ENCODE measurements at places on chromosomes 3 and 15.

- DNase-seq: no peak
Measured at GRCh38 chr3:49754536-49754935, 30.8 kb upstream of the GMPPB start.

DNA sequence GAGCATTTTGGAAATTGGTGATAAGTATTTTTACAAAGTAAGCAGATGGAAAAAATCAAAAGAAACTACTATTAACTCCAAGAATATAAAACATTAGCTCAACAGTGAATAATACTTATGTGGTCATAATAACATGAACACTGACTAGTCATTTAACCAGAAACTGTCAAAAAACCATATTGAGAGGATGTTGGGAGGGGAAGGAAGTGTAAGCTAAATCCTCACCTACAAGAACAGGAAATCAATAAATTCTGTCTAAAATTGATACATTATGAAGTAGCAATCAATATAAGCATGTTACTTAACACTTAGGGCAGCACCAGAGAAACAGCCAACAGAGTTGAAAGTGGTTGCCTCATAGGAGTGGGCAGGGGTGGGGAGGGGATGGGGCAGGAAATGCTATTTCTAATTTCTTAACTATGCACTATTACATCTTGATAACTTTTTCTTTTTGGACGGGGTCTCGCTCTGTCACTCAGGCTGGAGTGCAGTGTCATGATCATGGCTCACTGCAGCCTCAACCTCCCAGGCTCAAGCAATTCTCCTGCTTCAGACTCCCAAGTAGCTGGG, 41.7 kb downstream of the CCR3 start:
- no peak for DNase-seq

DNA sequence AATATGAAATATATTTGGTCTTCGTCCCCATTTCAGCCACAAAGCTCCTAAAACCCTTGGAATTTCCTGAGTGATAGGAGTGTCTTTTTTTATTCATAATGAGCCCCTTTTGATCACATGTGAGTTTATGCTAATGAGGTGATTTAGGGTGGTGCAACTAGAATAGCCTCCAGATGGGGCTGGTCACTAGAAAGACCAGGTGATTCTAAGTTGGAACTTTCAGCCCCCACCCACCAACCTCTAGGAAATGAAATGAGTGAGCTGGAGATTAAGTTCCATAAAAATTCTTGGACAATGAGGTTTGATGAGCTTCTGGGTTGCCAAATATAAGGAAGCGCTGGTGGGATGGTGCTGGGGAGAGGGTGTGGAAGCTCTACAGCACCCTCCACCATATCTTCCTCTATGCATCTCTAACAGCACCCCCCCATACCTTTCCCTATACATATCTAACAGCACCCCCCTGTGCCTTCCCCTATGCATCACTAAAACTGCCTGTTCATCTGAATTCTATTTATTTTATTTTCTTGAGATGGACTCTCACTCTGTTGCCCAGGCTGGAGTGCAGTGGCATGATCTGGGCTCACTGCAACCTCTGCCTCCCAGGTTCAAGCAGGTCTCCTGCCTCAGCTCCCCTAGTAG, 2.1 kb upstream of the SMCO1 start:
- DNase-seq: no peak

- no peak for DNase-seq
Measured at GRCh38 chr3:130711565-130712324, 34.9 kb downstream of the PIK3R4 start.

DNA sequence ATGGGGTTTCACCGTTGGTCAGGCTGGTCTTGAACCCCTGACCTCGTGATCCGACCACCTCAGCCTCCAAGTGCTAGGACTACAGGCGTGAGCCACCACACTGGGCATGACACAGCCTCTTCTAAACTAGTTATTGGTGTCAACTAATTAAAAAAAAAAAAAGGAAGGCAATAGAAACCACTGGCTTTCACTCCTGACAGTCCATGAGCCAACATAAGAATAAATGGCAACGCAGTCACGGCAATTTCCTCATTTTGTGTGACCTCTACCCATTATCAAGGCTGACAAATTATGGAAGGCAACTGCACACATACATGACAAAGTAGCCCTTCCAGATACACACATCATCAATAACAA, 5.9 kb downstream of the ARHGEF3 start:
- DNase-seq: no peak

DNA sequence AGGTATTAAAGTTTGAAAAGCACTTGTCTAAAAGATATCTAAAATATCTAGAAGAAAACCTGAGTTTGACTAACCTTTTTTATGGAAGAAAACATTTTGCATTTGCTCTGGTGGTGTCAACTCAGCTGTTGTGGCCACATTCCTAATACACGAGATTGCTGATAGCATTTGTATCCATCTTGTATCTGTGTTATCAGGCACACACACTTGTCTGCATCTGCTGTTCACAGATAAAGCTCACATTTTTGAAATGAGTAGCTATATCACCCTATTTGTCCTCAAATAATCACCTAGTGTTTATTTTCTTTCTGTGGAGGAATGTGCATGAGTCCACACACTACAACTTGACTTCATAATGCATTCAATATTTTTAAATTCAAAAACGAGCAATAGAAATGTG, 632.3 kb upstream of the NR2F2 start:
- no peak for DNase-seq

DNA sequence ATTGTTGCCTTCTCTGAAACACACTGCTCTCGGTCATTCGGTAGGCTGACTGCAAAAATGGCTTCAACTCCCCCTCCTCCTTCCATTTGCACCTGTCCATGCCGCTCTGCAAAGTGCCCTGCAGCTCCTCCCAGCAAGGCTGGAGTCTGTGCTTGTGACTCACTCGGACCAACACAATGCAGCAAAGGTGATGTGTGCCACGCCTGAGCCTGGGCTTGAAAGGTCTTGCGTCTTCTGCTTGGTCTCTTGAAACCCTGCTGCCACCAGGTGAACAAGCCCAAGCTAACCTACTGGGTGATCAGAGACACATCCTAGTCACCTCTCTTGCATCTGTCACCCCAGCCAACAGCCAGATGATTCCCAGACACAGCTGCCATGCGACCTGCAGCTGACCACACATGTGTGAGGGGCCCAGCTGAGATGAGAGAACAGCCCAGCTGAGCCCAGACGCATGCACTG, 71.1 kb downstream of the MGLL start:
- no peak for DNase-seq

DNA sequence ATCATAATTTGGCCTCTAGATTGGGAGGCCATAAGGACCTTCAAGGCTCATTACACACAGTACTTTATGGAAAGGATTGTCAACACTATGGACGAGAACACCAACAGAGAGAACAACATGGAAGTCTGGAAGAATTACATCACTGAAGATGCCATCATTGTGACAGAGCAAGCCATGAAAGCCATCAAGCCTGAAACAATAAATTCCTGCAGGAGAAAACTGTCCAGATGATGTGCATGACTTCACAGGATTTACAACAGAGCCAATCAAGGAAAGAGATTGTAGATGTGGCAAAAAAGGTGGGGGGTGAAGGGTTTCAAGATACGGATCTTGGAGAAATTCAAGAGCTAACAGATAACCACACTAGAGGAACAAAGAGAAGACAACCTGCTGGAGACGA, 15.9 kb downstream of the IL17RB start:
- DNase-seq: no peak

DNA sequence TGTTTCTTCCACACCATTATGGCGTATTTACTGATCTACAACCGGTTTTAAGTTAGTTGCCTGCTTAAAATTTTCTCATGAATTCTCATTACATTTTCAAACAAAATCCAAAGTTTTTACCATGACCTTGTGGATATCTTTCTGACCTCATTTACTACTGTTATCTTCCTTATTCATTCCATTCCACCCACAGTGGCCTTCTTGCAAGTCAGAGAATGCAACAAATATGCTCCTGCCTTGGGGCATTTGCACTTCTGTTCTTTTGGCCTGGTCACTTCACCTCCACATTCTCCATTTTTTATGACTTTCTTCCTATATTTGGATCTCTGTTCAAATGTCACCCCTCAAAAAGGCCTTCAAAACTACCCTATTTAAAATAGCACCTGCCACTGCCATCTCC, 8.8 kb upstream of the SLC15A2 start:
- DNase-seq: no peak

- DNase-seq: peak; percentile 20
Measured at GRCh38 chr3:38722781-38723568, 73.5 kb upstream of the SCN5A start.

DNA sequence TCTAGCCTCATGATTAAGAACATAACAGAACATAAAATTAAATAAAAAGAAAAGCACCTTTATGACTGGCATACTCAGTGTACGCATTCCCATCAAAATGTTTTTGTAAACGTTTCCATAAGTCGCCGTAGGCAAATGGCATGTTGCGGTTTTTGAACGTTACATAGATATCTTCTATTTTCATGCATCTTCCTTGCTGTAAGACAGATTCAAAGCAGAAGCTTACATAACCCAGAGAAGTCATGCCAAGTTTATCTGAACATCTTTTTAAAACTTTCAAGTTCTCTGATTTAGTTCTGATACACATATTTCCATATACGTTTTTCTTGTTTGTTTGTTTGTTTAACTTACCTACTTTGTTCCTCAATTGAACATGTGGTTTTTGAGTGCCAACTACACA, 388.6 kb downstream of the GABRG3 start:
- no peak for DNase-seq

- no peak for DNase-seq
Measured at GRCh38 chr15:42133886-42134502, 22.4 kb downstream of the PLA2G4F start.

DNA sequence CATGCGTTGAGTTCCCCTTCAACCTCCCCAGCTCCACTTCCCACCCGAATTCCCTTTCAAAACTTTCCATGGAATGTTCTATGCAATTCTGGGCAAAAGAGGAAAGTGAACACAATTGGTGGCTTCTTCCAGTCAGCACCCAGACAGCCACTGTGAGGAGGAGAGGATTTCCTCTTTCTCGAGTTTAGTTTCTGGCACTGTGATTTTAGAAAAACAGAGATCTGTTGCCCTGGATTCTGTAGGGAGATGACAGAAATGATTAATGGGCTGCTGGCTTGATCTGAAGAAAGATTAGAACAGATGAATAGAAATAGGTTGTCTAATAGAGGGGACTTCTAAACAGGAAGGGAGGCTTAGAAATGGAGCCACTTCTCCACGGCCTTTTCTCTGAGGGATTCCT, 172.0 kb downstream of the MCTP2 start:
- DNase-seq: no peak

GRCh38 chr3:45719655-45720487, 30.7 kb downstream of the SACM1L start:
- DNase-seq: no peak

GRCh38 chr15:37837276-37837675, 97.2 kb upstream of the TMCO5A start:
- peak; percentile 33 for DNase-seq

DNA sequence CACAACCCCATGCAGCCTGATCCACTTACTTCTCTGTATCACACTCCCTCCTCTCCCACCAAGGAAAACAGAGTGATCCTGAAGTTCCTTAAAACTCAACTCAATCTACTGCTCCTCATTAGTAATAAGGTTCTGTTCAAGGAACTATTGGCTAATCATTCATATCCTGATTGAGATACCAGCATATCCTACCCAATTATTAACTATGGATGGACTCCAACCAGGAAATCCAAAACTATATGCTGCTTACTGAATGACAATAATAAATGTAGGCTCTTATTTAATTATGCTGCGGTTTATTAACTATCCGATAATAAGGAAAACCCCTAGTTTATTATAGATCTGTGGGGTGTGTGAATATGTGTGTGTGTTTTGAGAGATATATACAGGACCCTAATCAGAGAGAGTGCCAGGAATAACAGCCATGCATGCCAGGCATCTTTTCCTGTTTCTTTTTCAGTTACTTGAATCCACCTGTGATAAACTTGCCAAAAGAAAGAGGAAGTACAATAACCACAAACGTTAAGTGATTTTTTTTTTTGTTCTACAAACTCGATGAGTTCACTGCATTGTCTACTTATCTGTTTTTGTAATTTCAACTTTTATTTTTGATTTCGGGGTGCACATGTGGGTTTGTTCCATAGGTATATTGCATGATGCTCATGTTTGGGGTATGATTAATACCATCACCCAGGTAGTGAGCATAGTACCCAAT, 1031.7 kb upstream of the CFAP20DC start:
- DNase-seq: no peak

DNA sequence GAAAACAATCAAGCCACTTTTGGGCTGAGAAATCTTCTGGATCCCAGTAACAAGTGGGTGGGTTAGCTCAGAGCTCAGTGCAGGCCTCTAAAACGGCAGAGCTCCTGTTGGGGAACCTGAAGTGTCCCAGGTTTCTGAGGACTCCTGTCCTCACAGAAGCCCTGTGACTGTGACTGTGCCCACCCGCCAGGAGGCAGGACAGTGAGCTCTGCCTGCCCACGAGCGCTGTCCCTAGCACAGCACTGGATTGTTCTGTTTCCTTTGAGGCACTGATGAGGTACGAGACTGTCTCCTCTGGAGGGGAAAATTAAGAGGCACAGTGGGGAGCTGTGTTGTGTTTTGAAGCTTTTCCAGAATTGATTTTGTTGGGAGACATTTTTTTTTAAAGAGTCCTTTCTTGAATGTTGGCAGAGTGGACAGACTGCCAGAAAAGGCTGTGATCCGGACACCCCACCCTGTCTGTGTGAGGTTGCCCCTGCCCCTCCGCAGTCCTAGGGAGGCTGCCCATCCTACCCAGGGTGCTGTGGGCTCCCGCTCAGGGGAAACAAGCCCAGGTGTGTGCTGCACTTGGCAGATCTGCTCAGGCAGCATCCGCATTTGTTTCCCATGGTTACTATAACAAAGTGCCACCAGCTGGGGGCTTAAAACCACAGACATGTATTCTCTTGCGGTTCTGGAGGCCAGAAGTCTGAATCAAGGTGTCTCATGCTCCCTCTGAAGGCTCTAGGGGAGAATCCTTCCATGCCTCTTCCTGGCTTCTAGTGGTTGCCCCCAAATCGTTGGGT, 66.6 kb upstream of the LARS2 start:
- no peak for DNase-seq

- DNase-seq: no peak
Measured at GRCh38 chr3:47741925-47742324, 39.8 kb downstream of the SMARCC1 start.

Data from brain microvascular endothelial cell (primary cell).